Stimulated activated CD4-positive, alpha-beta T cell treated with anti-CD3 and anti-CD28 coated beads, Interleukin-4, amount 100 ng/mL, for 1 hour (primary cell): ENCODE measurements at places on chromosomes 1 and 21.
A peak's percentile ranks its signal among the peaks of the same experiment; 100 is the strongest.

- DNase-seq, result no peak
Observed at GRCh38 chr1:149945206-149945605, 8.5 kb upstream of the MTMR11 start.

DNA sequence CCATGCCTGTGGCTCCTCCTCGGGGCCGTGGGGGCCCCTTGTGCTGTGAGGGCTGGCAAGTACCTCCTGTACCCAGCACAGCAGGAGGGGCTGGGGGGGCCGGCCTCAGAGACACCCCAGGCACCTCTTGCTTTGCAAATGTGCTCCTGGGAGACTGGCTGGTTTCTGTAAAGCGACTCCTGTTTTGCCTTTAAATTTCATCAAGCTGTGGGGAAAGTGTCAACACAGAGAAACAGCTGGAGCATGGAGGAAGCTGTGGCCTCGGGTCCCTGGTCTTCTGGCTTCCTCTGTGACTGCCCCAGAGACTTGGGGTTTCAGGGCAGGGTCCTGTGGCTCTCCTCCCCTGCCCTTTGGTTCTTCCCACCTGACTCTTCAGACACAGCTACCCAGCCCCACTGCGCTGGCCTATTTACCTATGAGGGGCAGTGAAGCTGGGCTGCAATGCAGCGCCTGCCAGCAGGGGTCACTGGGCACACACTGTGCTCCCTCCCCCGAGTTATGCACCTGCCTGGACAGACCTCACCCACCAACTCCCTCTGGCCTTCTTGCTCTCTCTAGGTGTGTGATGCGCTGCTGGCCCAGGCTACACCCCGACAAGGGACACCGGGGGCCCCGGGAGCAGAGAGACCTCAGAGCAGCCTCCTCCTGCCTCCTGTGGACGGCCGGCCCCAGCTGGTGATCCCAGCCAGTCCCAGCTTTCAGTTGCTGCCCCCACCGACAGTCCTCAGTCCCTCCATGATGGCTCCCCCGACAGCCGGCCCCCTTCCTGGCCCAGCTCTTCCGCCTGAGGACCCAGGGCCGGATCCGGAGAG lies 17.6 kb upstream of the PEX10 start:
- DNase-seq, result no peak

DNA sequence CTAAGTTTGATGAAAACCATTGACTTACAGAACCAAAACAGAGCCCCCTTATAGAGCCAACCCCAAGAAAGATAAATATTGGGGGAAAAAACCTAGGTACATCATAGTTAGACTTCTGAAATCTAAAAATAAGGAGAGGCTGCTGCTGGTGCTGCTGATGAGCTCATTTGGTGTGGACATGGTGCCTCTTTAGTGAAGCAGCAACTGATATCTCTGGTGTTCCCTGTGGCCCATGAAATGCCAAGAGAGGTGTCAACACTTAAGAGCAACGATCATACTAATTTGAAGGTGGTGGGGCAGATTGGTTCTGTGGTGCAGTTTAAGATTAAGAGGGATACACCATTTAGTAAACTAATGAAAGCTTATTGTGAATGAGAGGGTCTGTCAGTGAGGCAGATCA lies 35.9 kb downstream of the ST3GAL3 start:
- DNase-seq, result no peak

DNA sequence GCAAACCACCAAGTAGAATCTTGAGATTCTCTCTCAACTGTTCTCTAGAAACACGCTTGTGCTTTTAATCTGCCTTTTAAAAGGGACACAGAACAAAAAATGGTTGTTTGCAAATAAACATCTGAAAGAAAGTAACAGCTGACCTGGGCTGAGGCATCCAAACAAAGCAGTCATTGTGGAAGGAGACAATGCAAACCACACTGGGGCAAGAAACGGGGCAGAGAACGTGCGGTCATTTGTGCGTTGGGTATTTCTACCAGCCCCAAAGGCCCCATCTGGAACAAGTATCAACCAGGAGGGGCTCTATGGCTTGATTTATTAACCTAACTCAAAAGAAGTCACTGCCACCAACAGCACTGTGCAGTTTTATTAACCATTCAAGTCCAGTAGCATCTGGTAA lies 6.0 kb downstream of the STMN1 start:
- no peak for DNase-seq

- no peak for DNase-seq
Observed at GRCh38 chr1:33433509-33434362, 2.8 kb upstream of the PHC2 start.

DNA sequence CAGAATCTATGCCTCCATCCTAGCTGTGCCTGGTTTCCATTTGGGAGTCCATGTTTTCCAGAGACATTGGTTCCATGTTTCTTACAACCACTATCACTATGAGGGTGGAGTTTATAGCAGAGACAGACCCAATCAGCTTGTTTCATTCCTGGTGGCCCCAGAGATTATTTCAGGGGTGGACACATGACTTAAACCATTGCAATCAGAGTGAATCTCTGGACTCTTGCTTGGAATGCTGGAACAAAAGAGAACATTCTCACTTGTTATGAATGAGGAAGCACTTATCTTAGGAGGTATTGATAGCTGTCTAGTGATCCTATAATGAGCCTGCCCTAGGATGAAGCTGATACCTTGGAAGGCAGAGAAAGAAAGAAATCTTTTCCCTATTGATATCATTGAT lies 250.3 kb downstream of the ATG4C start:
- no peak for DNase-seq

DNA sequence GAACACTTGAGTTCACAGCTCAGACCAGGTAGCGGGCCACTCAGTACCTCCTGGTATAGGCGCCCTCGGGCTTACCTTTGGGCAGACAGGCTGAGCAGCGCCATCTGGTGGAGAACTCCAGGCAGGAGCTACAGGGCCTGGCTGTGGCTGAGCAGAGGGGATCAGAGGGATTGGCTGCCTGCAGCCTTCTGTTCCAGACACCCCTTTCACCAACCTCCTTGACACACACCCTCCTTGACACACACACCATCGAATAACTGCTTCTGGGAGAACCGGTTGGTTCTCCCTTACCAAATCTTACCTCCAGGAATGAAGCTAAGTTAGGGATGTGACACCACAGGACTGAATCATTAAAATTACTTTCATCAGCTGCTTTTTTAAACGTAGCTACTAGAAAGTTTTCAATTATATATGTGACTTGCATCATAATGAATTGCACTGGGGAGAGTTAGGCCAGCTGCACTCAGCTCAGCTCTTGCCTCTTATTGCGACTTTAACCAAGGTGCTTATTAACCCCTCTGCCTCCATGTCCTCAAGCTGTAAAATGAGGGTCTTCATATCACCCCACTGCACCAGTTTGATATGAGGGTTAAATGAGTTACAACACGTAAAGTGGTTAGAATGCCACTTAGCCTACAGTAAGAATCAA lies 6.6 kb downstream of the LIN28A start:
- DNase-seq, result peak; percentile 85

DNA sequence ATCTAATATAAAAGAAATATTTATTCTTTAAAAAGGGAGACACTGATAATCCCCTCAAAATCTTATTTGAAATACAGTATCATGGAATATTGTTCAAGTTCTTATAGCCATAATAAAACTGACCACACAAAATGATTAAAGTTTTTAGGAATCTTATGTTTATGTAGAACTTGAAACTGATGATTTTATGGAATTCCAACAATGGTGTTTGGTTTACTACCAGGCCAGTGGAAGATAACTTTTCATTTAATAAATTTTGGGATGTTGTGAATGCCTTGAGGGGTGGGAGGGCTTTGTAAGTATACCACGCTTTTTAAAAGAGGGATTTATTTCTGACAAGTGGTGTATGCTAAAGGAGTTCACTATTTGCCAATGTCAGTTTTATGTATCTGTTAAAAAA lies 87.7 kb downstream of the RAB3GAP2 start:
- DNase-seq, result no peak

- DNase-seq, result no peak
Observed at GRCh38 chr1:150808846-150809245, 786 bp upstream of the CTSK start.

DNA sequence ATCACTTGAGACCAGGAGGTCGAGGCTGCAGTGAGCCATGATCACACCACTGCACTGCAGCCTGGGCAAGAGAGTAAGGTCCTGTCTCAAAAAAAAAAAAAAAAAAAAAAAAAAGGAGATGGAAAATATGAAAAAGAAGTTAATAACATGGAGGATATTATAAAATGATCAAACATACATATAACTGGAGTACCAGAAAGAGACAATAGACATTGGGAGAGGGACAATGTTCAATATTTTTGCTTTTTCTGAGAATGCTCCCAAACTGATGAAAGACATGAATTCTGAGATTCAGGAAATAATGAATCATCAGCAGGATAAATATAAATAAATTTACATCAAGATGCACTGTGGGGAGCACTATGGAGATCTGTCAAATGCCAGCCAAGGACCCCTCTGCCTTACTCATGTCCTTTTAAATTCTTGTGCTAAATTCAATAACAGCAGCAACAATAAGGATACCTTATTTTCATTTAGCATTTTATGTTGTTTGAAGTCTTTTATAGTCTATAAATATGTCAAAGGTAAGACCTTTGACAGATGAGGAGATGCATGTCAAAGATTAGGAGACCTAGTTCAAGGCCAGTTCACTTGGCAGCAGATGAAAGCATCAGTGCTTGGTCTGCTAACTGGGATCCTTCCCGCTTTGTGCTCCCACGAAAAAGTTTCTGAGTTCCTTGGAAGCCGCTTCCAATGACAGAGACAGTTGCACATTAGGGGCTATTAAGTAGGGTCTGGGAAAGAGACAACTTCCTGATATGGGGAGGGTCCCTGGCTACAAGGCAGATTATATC lies 97.7 kb downstream of the TLR5 start:
- no peak for DNase-seq

DNA sequence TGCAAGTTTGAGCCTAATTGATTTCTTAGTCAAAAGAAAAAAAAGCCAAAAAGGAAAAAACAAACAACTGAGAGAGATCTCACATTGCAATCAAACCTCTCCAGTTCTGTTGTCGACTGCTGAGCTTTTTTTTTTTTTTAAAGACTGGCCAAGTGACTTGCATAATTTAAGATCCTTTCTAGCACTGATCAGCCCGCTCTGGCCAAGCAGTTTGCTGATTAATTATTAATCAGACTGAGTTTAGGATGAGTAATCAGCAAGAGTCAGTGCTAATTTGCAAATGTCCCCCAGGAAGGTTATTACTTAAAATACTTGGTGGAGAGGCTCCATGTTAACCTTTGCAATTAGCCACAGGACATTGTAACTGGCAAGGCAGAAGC lies 39.3 kb downstream of the HMGB4 start:
- DNase-seq, result no peak

DNA sequence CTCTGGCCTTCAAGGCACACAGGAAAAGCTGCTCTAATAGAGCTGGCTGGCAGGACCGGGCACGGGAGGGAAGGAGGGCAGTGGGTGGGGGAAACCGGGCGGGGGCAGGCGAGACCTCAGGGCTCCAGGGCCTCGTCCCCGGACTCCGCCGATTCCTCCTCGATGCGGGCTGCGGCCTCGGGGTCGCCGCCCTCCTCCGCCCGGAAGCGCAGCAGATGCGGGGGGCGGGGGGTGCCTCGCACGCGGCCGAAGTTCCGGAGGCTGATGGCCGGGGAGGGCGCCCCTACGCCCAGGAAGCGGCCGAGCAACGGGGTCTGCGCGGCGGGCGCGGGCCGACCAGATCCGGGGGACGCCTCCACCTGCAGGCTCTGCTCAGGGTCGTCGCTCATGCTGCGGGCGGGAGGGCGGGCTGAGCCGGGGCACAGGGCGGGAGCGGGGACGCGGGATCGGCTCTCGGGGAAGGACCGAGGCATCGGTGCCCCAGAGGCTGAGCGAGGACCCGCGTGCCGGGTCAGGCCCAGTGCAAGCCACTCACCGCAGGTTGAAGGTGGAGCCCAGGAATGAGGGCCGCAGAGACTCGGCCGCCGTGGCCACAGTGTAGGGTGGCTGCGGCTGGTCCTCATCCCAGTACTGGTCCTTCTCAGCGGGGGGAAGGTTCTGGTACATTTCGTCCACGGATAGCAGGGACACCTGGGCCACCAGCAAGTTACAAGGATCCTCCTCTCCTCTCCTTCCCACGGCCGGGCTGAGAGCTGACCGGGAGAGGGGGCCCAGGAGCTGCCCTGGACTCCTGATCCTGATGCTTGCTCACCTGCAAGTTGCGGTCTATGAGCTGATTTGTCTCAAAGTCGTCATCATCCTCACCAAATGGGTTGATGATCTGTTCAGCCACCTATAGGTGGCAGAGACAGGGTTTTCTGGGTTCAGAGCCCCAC lies 3.6 kb downstream of the BEST4 start:
- peak; percentile 42 for DNase-seq

- no peak for DNase-seq
Observed at GRCh38 chr1:21149430-21149854, 27.3 kb downstream of the EIF4G3 start.

- DNase-seq, result no peak
Observed at GRCh38 chr1:25098717-25099116, 133.6 kb downstream of the SYF2 start.

- peak; percentile 71 for DNase-seq
Observed at GRCh38 chr1:30782361-30783255, 25.0 kb upstream of the LAPTM5 start.

- no peak for DNase-seq
Observed at GRCh38 chr1:211640301-211640630, 35.2 kb downstream of the NEK2 start.

GRCh38 chr1:100152271-100152670 lies 19.3 kb downstream of the TRMT13 start:
- no peak for DNase-seq

DNA sequence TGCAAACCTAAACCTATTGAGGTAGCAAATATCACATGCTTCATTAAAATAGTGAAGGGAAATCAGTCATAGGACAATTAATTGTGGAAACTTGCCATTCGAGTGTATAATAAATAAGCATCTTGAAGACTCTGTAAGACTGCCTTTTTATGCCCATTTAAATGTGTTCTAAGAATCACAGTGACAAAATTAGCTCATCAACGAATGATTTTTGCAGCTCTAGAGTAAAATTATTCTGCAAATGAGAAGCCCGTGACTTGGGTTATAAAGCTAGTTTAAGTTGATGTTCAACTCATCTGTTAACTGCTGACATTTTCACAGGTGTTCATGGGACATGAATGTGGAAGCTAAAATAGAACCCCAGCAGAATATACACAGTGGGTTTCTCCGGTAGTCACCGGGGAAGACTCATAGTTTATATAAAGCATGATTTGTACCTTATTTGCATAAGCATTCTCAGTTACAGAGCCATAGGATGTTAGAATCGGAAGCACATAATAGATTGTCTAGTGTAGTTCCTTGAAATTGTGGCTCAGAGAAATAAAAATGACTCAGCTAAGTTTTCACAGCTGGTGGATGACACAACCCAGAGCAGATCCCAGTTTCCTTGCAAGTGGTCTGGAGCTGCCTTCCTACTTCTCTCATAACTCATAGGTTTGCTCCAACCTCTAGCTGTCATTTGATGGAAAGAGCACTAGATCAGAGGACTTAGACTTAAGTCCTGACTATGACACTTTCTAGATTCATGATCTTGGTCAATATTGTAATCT lies 107.3 kb downstream of the UCHL5 start:
- DNase-seq, result no peak

GRCh38 chr1:210689826-210690225 lies 361.1 kb downstream of the HHAT start:
- no peak for DNase-seq
